Stimulated activated CD4-positive, alpha-beta T cell treated with anti-CD3 and anti-CD28 coated beads, Interleukin-1b, Interleukin-23, amount 100 ng/mL, for 1 hour (primary cell): ENCODE measurements at places on chromosomes 4 and X.

- no peak for DNase-seq
Observed at GRCh38 chr4:4474476-4474875, 67.4 kb downstream of the STX18 start.

- DNase-seq: no peak
Observed at GRCh38 chrX:1527457-1527856, 9.5 kb downstream of the P2RY8 start.

DNA sequence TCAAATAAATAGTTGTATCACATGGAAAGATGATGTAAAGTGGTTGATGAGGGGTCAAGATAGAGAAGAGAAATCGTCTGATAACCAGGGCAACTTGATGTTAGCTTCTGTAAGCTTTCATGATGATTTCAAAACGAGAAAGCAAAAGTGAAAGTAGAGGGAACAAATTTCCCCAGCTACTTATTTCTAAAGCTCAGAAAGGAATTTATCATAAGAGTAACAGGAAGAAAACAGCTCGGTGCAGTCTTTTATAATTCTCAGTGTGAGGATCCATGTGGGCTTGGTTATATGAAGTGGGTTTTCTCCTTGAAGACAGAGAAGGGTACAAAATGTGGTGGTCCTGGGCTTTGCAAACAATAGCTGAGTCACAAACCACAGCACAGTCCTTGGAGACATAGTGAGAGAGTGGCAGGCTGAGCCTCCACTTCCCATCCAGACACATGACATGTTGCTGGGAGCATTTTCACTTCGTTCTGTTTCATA is 32.1 kb upstream of the GLRA2 start:
- DNase-seq: no peak

- no peak for DNase-seq
Observed at GRCh38 chrX:129653971-129654651, 645 bp downstream of the APLN start.

DNA sequence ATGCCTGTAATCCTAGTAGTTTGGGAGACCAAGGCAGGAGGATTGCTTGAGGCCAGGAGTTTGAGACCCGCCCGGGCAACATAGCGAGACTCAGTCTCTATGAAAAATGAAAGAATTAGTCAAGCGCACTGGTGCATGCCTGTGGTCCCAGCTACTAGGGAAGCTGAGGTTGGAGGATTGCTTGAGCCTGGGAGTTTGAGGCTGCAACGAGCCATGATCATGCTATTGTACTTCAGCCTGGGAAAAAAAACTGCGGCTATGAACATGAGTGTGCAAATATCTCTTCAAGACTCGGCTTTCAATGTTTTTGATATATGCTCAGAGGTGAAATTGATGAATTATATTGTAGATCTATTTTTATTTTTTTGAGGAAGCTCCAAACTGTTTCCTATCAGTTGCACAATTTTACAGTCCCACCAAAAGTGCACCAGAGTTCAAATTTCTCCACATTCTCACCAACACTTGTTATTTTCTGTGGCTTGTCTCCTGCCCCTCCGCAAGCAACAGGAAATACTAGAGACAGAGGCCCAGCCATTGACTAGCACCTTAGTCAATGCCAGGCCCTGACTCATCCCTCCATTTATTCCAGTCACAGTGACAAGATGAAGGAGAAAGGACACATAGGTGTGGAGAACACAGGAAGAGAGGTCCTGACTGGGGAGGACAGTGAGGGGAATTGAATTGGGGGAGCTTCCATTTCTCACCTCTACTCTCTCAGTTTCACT is 33.1 kb upstream of the ZNF41 start:
- no peak for DNase-seq

DNA sequence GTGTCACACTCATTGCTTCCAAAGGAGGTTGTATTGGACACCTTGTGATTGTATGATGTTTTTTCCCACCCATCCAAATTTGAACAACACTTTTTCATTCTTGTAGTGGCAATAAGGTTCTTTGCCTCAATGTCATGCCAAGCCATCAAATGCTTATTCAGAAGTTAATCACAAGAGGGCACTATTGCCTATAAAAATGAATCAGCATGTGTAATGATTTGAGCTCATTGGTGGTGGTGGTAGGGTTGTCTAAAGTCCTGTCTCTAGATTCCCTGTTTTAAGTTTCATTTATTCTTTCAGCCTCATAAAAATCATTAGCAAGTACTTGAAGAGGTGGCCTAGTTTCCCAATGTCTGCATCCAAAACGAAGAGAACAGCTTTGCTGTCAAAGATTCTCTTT is 37.0 kb downstream of the IRS4 start:
- no peak for DNase-seq

DNA sequence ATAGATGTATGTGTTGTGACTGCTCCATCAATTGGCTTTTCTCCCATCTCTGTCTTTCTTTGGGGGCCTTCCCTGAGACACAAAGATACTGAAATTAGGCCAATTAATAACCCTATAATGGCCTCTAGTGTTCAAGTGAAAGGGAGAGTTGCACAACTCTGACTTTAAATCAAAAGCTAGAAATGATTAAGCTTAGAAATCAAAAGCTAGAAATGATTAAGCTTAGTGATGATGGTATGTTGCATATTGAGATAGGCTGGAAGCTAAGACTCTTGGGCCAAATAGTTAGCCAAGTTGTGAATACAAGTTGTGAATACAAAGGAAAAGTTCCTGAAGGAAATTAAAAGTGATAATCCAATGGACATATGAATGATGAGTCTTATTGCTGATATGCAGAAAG is 452.9 kb upstream of the AGA start:
- no peak for DNase-seq

DNA sequence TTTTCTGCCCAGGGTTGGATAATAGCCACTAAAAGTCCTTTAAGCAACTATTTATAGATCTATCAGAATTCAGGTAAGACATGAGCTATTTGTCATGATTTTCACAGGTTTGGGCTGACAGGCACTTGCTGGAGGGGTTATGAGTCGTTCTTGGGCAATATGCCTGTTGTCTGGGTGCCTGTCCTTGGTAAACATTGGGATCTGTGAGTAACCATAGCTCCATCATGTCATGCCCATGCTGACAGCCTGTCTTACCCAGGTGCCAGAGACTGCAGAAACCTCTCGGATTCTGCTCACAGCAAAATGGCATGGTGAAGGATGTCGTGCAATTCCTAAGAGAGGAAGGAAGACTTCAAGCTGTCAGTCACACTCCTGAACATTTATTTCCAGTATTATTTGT is 116.0 kb upstream of the PUDP start:
- no peak for DNase-seq

DNA sequence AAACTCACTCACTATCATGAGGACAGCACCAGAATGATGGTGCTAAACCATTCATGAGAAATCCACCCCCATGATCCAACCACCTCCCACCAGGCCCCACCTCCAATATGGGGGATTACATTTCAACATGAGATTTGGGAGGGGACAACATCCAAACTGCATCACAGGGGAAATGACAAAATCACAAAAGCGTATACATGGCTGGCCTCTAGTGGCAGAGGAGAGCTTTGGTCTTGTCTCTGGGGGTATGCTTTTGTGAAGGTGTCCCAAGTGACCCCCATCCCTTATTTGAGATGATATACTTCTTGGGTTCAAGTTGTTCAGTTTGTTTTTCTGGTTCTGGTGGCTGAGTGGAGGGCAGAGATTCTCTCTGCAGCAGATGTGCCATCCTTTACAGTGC is 8.5 kb upstream of the SETD7 start:
- DNase-seq: no peak

DNA sequence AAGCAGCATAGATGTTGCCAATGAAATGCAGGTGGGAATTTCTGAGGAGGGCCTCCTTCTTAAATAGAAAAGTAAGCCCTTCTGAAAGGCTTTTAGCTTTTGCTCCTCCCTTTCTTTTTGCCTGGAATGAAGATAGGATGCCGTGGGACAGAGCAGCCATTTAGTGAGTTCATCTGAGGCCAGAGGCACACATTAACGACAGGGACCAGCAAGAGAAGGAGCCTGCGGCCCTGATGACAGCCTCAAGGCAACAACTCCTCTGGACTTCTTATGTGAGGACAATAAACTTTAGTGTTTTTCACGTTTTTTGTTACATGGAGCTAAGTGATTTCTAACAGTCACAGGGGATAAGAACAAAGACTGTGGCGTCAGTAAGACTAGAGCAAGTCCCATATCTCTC is 1.1 kb upstream of the BDH2 start:
- no peak for DNase-seq

GRCh38 chr4:104815665-104816064 is 321.0 kb upstream of the CXXC4 start:
- no peak for DNase-seq

DNA sequence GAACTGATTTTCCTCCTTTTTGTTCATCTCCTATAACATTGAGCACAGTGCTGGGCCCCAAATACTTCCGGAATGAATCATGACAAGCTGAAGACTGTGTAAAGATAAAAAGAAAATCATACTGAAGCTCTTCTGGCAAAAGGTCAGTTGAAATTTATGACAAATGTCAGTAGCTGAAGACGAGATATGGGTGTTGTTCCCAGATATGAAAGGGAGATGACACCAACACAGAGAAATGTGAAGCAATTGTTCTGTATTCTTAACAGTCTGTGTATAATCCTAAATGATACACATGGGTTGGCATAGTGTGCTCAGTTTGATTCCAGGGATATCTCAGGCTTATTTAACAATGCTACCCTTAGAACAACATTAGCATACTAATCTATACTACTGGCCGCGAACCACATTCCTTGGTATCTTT is 170.5 kb upstream of the PITX2 start:
- DNase-seq: no peak

DNA sequence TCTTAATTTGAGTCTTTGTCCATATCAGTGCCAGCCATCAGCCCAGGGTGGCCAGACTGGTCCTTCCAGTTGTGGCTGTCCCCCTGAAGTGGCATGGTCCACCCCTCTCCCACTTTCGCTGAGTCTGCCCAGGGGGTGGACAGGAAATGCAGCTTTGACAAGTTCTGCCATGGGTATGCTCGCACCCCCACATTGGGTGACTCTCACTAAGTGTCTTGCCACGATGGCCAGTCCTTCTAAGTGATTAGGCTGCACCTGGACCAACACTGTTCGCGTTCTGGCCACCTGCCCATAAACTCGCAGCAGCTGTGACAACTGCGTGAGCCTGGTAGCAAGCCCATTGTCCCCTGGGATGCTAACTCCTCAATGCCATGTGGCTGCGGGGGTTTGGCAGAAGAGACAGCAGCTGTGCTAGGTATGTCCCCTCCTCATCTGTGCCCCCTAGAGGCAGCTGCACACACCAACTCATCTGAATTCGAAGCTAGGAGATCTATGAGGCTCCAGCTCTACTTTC is 10.0 kb upstream of the LNX1 start:
- no peak for DNase-seq

DNA sequence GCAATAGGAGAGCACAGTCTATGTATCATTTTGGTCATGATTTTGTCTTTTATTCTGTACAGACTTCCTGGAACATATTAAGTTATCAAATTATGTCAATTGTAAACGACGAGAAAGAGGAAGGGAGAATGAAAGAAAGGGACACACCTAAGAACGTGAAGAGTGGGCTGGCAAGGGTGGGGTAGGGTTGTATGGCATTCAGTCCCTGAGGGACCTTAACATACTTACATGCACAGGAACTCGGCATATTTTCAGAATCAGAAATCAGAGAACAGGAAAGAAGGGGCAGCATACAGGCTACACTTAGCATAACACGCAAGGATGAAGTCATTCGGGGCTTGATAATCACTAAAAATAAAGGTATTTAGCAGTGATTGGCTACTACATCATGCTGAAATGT is 1375.0 kb upstream of the ADGRL3 start:
- DNase-seq: no peak
